ENCODE measurements at places on chromosomes 7 and 10.

GRCh38 chr10:59557052-59557451 lies 152.6 kb downstream of the SLC16A9 start:
- peak; percentile 3 for DNase-seq

GRCh38 chr7:51314726-51315125 lies 1.9 kb downstream of the COBL start:
- DNase-seq = no peak

DNA sequence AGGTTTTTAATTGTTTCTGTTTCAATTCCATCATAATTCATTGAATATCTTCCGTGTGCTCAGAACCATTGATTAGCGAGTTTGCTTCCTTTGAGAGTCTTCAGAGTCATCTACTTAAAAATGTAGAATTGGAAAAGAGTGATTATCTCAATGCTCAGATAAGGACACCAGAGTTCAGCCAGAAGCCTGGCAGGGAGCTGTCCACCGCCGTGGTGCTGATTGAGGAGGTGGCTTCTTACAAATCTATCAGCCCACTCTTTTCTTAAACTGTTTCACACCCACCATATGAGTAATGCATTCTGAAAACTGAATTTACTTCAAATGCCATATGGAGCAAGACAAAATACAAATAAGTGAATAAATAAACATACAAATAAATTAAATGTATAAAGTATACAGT lies 79.3 kb downstream of the INSYN2A start:
- DNase-seq = peak; percentile 74

GRCh38 chr10:79331709-79332108 lies 15.6 kb upstream of the PPIF start:
- peak; percentile 85 for DNase-seq

- DNase-seq = peak; percentile 96
These were observed 141.3 kb downstream of the NRP1 start for GRCh38 chr10:33193057-33193700.

DNA sequence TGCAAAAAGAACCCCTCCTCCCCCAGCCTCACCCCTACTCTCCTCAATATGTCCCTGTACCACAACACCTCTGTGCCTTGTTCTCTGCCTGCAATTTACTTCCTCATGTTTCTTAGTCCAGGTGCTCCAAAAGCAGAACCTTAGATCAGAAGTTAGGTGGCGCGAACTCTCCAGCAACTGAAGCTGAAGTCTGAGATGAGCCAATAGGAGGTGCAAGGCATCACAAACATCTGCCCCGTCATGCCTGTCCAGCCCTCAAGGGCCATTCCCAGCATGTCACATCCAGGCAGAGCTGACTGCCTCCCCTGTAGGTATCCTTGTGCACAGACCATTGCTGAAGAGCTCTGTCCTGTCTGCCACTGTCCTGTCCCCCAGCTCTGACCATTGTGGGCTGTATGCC lies 508.8 kb downstream of the GRID1 start:
- DNase-seq = no peak

DNA sequence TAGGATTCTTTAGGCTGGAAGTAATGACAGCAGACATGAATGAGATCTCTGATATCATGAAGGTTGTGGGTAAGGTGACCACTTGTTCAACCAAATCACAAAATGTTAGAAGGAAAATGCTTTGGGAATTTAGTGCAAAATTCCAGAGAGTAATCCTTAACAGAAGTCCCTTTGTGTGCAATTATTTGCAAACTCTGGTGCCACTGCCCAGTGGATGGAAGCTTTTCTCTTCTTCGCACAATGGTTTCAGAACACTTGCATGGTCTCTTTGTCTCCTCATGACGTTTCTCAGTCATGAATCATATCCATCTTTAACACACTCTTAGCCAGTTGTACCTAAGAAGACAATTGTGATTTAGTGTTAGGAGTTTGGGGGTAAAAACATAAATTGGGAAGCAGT lies 570.4 kb upstream of the ANKRD30A start:
- no peak for DNase-seq

DNA sequence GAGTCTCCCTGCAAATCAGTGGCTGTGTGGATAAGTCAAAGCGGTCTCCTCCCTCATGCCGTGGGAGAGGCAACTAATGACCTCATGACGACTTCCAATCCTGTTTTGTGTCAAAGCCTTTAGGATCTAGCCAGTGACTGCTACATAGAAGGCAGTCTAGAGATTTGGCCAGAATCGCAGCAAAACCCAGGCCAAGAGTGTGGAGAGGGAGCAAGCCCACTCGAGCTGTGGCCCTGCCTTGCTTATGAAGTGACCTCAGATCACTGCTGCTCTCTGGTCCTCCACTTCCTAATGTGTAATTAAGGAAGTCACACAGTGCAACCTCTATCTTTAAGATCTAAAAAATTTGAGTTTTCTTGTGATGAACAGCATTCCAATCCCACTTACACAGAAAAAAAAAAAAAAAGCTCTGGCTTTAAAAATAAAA lies 296.7 kb upstream of the KLF6 start:
- DNase-seq = no peak

DNA sequence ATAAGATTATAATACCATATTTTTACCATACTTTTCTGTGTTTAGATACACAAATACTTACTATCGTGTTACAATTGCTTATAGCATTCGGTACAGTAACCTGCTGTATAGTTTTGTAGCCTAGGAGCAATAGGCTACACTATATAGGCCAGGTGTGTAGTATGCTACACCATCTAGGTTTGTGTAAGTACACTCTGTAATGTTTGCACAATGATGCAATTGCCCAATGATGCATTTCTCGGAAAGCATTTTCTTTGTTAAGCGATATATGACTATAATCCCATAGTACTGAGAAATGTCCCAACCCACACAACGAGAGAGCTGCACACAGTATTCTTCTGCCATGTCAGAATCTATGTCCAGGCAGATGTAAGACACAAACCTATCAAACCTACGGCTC lies 160.0 kb downstream of the NEBL start:
- no peak for DNase-seq

GRCh38 chr7:85078181-85078580 lies 108.7 kb downstream of the SEMA3D start:
- DNase-seq = no peak

- no peak for DNase-seq
These were observed 13.9 kb downstream of the CREB3L2 start for GRCh38 chr7:137987968-137988367.

- peak; percentile 95 for DNase-seq
These were observed 115.9 kb upstream of the EEPD1 start for GRCh38 chr7:36037121-36037662.

DNA sequence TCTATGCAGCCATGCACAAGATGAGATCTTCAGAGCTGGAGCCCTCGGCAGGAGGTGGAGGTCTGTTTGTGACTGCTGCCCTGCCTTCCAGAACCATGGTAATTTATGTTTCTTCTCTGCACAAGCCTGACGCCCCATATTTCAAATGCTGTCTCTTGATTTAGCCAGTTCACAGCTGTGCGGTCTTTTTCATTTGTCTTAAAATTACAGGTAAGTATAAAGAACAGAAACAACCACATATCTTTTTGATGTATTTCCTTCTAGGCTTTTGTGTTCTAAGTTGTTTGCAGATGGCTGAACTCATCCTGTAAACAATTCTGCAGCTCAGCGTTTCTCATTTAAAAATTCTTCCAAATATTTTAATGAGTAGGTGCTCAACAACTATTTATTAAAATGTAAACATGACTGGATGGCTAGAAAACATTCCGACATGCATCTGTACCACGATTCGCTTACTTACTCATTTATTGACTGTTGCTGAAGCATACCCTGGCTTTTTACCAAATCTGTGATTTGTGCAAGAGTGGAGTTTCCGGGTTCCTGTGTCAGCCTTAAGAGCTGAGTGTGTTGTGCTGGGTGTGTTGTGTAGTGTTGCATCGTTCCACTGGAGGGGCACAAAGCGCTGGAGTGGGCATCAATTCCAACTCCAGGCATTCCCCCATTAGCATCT lies 58.9 kb downstream of the PIP4K2A start:
- peak; percentile 93 for DNase-seq

- peak; percentile 42 for DNase-seq
These were observed 17.8 kb upstream of the CH25H start for GRCh38 chr10:89224739-89225443.

- no peak for DNase-seq
These were observed 299.1 kb downstream of the PLXNA4 start for GRCh38 chr7:132276976-132277725.

- DNase-seq = no peak
These were observed 40.0 kb downstream of the C10orf120 start for GRCh38 chr10:122659651-122660050.
